H54 (cell line): ENCODE measurements at places on chromosomes 2 and 18.

- DNase-seq = no peak
Observed at GRCh38 chr2:71465356-71465755, 12.0 kb downstream of the DYSF start.

DNA sequence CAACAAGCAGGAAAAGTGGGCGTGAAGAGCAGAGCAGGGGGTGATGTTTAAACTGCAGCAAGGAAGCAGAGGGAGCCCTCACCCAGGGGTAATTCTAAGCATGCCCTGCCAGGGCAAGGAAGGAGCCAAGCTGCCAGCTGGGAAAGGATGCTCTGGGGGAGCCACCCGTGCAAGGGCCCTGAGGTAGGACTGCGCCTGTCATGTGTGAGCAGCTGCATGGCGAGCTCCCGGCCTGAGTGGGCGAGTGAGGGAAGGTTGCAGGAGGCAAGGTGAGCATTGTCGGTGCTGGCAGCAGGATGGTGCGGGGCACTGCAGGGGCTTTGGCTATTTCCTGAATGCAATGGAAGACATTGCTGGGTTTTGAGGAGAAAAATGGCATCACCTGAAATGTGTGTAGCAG lies 107.2 kb downstream of the COPS8 start:
- DNase-seq = no peak

DNA sequence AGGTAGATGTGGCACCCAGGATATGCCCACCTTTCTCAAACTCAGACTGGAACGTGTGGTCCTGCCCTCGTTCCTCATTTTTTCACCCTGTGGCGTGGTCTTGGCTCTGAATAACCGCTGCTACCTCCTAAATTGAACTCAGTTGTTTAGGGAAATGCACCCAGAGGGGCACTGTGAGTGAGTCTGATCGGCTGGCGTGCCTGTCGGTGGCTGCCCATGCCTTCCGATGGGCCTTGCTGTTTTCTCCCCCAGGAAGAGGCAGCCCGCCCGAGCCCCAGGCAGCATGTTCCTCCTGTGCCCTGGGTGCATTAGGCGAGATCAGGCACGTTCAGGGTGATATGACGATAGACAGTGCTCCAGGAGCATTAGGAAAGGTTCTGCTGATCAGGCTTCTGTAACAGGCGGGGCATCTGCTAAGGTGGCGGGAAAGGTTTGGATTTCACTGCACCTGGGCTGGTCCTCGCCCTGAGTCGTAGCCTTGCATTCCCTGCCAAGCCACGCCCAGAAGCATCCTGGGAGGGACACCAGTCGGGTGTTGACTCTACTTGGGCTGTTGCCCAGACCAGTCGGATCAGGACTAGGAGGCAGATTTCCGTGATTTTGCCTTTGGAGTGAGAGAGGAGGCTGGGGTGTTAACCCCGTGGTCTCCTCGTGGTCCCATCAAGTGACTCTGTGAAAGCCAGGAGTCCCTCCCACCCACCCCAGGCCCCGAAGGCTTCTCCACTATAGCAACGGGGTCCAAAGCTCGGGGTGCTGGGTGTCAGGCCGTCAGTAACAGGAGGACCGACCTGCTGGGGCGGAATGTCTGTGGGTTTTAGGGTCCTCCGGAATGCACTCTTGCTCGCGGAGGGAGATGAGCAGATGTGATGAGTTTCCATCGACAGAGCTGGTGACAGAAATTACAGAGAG lies 75.1 kb downstream of the SH3BP4 start:
- peak; percentile 51 for DNase-seq

DNA sequence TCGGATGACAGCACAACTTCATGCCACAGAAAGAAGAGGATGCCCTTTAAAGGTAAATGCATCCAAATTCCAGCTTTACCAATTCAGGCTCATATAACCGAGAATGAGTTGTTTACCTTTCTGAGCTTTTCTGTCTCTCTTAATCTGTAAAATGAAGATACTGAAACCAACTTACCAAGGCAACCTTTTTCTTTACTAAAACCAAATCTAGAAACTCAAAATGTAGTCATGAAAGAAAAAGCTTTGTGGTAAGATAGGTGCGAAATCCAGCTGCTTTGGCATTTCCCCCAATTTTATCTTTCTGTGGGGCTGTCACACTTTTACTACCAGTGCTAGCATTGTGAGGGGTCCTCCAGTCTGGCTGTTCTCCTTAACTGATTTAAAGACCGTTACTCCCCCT lies 240.4 kb downstream of the IKZF2 start:
- DNase-seq = no peak

DNA sequence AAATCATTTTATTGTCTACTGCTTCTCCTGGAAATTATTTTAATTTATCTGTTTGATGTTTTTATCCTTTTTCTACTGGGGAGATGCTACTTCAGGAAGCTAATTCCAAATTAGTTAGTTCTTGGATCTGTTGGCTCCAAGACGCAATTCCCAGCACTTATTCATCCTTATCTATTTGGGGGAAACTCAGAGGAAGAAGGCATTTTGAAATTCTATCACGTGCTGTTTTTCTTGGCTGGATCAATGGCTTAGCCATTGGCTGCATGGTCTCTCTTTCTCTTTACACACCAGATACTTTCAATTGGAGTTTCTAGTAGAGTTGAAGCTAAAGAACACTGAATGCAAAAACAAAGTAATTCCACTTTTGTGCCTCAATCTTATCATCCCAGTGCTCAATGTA lies 98.3 kb downstream of the RAPGEF4 start:
- no peak for DNase-seq

DNA sequence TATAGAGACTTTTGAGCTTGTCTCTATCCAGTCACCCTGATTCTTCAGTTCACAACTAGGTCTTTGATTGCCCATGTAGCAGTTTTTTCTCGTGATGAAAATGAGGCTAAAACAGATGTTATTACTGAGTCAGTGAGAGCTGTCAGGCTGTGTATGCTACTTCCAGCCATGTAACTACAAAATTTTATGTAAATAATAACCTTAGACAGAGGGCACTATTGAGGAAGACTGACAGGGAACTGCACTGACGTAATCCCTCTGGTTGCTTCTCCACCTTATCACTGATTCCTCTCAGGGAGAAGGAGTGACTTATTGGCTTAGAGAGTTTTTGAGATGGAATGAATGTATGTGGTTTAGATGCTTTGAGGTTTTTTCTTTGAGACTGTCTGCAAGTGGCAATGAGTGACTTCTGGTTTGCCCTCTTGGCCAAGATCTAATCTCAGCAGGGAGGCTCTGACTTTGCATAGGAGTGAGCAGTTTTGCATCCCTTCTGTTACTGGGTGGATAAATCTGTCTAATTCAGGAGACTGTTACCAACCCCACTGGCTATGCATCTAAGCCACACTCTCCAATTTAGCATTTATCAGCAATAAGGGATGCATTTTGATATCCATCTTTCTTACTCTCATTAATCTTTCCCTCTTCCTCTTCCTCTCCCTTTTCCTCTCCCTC lies 555.2 kb upstream of the FANCL start:
- DNase-seq = no peak

- no peak for DNase-seq
Observed at GRCh38 chr2:151498178-151498577, 88.5 kb downstream of the RIF1 start.

- no peak for DNase-seq
Observed at GRCh38 chr2:102033750-102034682, 42.3 kb downstream of the IL1R2 start.

DNA sequence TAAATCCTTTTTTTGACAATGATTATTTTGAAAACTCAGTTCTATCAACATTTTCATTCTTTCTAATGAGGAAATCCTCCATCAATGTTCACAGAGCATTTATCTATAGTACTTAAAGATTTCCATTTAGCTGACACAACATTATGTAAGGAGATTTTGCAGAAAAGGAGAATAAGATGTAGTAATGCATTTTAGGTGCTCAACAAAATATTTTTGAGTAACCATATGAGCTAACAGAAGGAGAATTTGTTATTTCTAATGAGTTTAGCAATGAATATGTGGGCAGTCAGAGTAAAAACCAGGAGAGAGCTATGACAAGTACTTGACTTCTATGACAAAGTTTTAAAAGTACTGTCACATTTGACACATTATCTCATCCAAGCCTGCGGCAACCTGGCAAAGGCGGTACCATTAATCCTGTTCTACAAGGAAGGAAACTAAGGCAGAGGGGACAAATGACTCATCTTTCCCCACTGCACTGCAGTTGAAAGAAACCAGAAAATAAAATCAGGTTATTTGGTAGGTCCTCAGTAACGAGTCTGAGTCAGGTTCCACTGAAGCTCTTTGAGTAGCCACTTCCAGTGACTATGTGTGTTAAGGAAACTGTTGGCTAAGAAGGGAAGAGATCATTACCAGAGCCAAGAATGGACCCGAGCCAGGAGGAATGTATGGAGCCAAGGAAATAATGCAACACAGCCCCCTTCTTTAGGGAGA lies 134.1 kb upstream of the ITGB6 start:
- no peak for DNase-seq

- no peak for DNase-seq
Observed at GRCh38 chr2:46489423-46490174, 10.2 kb downstream of the TMEM247 start.

DNA sequence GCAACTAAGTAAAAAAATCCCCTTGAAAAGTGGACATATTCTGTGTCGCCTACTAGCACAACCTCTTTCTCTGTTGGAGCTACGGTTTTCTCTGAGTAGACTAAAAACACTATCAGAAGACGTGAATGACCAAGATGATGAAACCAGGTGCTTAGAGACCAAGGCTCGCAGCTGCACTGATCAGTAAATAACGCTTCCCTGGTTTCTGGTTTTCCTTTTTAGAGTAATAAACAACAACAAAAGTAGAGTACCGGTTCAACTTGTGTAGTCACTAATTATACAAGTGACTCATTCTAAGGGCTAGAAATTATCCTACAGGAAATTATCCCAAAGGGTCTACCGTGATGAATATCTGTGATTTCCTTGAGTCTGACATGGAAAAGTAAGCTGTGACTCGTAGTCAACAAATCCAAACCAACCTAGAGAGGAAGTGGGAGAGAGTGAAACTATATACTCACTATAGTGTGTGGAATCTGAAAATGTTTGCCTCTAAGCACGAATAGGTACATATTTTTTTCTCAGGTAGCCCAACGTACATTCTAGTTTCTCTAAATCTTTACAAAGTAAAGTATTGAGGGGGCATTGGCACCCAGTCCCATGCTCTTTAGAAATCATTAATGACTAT lies 17.8 kb downstream of the RASGRP3 start:
- DNase-seq = no peak

DNA sequence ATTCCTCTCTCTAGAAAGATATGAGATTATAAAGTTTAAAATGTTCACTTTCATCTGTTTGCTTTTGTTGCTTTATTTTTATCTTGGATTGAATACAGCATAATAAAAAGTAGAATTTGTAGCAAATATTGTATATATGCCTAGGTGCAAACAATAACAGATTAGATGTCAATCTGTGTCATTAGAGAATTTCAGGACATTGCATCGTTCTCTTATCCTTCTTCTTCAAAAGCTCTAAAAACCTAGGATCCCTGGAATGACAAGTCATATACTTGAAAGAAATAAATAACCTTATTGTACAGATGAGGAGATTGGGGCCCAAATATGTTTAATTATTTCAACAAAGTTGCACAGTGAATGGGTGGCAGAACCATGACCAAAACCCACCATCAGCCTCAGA lies 102.8 kb upstream of the BZW1 start:
- DNase-seq = no peak

GRCh38 chr2:47056374-47056773 lies 98.7 kb downstream of the STPG4 start:
- no peak for DNase-seq

DNA sequence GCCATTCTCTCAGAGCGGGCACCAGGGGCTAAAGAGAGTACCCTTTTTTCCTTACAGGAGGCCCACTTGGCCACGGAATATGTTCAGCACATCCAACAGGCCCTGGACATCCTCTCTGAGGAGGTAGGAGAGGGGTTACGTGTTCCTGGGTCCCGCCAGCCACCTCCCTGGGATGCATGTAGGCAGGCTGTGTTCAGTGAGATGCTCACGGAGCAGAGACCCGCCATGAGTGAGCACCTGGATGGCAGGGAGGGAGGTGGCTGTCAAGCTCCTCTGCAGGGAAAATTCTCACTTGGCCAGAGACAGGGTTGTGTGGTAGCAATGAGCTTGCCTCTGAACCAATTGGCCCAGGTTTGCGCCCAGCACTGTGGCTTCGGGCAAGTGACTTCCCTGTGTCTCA lies 123.1 kb upstream of the PPP1CB start:
- DNase-seq = no peak

DNA sequence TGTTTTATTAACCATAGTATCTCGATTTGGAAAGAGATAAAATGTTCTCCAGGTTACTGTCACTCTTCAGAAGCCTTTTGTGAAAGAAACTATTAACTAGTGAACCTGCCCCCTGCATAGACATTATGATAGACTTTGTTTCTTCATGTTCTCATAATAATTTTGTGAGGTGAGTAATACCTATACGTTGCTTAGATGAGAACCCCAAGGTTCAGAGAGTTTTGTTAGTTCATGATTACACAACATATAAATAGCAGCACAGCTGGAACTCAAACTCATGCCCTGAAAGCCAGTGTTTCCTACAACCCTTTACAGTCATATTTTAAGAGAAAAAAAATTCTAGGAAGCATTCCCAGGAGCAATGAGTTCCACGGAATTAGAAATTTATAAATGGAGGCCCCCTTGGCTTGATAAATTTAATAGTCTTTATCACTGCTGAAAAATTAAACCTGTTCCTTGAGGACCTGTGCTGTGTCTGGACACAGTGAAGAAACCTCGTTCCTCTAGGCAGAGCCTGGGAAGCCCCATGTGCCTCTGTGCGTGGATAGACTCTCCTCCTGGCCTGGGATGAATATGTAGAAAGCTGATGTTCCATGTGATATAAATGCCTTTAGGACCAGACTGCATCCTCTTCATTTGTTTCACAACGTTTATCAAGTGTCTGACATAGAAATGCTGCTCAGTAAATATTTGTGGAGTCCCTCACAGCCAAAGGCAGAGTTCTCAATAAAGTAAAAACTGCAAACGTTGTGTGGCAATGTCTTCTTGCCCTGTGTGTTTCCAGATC lies 1257.0 kb upstream of the GYPC start:
- no peak for DNase-seq

DNA sequence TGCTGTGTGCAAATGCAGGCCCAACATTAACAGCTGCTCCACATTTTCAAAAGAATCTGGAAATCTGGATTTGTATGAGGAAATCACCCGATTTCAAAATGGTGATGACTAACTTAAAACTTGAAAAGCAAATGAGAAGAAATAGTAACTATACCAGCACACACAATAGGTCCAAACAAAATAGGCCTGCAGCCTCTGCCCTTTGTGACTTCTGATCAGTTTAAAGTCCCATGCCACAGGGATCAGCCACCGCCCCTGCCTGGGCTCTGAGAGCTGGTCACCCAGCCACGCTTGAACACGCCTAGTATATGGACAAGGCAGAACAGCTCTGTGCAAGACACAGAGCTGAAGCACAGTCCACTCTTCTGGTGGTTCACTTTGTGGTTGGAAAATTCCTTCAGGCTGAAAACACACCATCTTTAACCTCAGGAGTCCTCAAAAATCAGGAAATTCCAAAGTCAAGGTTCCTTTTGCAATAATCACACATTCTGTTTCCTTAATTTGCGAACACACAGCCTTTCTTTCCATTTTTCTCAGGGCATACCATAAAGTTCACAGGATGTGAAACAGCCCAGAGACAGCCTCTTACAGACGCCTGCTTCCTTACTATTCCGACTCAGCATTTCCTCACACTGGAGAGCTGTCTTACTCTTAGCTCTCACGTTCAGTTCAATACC lies 150.1 kb upstream of the RIOK3 start:
- no peak for DNase-seq
